Natural killer cell treated with Interleukin-12 subunit alpha and Interleukin-12 subunit beta and Interleukin-15 and Interleukin-18, amount 100 ng/mL, for 72 hours (primary cell): ENCODE measurements at places on chromosomes 1 and 21. TPM values are rescaled to one million over a fixed set of nuclear protein-coding genes. Genes with fewer than 3 reads are reported as not detected.

DNA sequence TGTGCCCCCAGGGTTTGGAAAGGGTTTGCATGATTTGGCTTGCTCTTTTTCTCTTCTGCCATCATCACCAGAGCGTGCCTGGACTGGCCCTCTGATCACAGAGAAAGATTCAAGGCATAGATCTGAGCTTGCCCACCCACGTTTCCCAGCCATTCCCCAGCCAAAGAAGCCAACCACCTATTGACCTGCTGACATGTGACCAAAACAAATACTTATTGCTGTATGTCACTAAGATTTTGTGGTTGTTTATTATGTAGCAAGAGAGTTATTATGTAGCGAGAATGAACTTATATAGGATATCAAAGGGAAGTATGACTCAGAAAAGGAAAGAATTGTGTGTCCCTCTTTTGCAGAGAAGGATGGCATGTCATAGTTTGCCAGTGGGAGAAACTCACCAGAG lies 59.9 kb downstream of the UBE2U start:
- no peak for DNase-seq

GRCh38 chr1:183694066-183694465 lies 41.0 kb upstream of the APOBEC4 start:
- no peak for DNase-seq

DNA sequence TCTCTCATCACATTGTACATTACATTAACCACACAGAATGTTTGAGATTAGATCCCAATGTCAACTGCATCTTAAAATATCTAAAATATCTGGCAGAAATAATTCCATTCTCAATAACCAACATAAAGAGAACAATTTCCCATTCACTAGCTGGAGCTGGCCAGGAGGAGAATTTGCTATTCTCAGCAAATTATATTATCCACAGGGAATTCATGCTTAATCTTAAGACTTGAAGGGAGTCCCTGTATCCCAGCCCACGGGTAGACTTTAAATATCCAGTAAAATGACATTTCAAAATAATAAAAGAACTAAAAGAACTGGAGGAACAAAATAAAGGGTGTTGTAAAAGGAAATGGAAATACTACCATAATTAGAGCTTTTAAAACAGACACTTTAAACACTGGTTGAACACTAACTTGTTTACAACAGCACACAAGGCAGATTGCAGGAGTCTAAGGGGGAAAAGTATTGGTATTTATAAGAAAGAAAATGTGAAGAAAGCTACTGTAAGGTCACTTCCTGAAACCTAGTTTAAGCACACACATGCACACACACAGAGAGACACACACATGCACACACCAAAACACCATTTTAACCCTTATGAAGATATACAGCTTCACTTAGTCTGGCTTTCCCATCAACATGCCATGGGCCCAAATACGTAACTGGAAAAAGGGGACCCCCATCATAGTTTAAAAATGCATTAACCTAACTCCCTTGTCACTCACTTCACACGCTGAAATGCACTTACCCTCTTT lies 107.0 kb downstream of the PTPN14 start:
- DNase-seq = no peak

CELA2A gene
- not detected for total RNA-seq

- DNase-seq = no peak
Observed at GRCh38 chr1:208300084-208300770, 56.0 kb upstream of the PLXNA2 start.

DNA sequence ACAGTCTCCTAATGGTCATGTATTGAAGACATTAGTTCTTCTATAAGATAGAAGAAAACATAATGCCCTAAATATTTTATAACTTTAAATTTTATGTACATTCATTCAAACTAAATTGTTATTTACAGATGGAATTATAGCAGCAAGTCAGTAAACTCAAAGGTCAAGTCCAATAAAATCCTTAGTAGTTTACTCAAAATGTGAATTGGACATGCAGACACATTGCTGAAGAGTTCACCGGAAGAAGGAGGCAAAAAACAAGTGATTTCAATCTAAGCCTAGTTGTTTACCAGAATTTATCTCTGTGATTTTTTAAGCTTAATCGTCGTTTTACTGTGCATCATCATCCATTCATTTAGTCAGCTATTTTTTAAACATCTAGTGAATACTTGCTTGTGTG lies 149.7 kb downstream of the GREM2 start:
- DNase-seq = no peak

DNA sequence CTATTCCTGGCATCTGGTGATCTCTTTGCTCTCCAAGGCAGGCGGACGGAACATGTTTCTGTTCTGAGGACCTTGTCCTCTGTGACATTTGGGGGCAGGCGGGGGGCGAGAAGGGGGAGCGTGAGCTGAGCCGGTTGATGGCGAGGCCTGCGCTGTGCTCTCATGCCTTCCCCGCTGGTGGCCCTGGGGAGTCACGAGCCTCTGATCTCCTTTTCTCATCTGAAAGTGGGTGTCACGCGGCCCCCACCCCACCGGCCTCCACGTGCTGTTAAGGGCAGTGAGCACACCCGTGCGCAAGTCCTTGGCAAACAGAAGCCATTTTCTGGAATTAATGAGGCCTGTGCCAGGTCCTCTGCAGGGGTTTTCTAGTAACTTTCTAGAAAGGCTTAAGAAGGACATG lies 102.8 kb upstream of the ACTRT2 start:
- no peak for DNase-seq

DNA sequence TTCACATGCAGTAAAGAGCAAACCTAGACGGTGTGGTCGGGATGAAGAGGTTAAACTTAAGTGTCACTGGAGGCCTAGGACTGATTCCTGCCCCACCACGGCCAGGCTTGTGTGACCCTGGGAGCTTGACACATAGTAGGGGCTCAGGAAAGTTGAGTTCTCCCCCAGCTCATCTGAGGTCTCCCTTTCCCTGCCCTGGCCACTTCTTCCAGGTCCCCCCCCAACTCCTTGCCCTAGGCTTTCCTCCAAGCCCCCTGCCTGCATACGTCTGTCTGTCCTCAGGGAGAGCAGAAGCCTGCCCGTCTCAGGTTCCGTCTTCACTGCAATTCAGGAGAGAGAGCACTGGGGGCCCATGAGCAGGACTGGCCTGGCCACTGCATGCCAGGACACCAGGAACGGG lies 225.8 kb downstream of the PTPRU start:
- peak; percentile 48 for DNase-seq

PSMA5 gene
- total RNA-seq = 201 TPM

TPM3 gene
- 495 TPM for total RNA-seq

KCNK2 gene
- not detected for total RNA-seq
